Caudate nucleus (tissue), 63 donors: ENCODE measurements at places on chromosomes 3 and 15.

- no peak for DNase-seq
Measured at GRCh38 chr15:40075298-40076044, 33.2 kb downstream of the BMF start.

DNA sequence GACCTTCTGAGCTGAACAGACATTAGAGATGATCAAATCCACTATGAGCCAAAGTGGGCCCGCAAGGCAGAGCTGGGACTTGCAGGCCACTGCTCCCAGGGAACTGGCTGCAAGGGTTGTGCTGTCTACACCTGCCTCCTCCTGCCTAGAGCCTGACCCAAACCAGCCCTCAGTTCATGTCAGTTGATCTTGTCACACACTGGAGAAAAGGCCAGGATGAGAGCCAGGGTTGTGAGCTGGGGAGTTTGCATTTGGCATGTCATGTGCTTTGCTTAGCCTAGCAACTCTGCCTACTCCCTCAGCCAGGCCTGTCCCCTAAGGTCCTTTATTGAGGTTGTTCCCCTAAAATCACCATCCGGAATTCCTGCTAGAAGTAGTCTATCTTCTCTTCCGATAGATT lies 67.8 kb downstream of the RAB11A start:
- DNase-seq: no peak

DNA sequence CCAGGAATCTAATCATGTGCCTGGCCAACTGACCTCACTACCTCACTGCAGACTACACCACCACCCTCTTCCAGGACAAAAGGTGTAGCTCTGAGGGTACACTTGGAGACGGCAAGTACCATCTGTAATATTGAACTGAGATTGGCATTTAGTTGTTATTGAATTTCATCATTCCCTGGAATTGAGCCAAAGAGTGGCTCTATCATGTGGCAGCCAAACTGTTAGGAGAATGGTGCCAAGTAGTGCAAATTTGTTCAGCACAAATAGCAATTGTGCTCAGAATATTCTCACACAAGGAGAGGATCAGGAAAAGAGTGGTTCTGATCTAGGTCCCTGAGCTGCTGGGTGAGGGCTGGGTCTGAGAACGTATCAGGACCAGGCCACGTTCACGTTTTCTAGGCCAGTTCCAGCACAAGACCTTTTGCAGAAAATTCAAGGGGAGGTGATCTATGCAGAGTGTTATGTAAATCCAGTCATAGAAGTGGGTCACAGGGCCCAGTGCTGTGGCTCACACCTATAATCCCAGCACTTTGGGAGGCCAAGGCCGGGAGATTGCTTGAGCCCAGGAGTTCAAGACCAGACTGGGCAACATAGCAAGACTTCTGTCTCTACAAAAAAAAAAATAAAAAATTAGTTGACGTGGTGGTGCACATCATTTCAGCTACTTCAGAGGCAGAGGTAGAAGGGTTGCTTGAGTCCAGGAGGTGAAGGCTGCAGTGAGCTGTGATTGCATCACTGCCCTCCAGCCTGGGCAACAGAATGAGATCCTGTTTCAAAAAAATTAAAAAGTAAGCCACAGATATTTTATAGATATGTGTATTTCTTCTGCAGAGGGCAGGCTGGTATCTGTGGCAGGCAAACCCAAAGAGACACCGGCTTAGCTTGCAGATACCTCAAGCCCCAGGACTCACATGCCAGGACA lies 31.9 kb upstream of the CFAP161 start:
- DNase-seq: no peak

GRCh38 chr15:78831229-78832207 lies 20.3 kb upstream of the ADAMTS7 start:
- DNase-seq: no peak

GRCh38 chr3:153670577-153670976 lies 450.6 kb upstream of the ARHGEF26 start:
- DNase-seq: no peak

DNA sequence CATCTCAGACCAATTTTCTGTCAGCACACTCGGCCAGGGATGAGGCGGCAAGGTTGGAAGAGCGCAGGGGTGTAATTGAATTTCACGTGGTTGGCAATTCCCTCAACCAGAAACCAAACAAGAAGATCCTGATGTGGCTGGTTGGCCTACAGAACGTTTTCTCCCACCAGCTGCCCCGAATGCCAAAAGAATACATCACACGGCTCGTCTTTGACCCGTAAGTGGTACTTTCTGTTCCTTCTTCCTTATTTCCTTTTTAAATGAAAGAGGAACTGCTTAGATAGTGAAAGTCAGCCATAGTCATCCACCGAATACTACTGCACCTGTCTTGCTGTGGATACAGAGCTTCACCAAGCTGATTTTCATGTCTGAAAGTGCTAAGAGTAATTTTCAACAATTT lies 60.1 kb downstream of the SGO1 start:
- no peak for DNase-seq

DNA sequence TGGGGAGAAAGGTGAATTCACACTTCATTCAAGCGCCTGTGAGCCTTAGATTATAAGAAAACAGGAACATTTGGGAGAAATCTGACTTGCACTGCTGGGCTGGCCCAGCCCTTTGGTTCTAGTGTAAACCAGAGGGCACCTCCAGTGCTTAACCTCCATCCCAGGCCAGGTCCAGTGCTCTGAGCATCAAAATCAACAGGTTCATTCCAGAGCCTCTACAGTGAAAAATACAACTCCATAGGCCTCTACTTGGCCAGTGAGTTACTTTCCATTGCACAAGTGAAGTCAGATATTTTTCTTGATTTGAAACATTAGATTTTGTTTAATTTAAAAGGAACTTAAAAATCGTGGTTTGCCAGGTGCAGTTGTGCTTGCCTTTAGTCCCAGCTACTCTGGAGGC lies 3.0 kb downstream of the SNUPN start:
- no peak for DNase-seq

DNA sequence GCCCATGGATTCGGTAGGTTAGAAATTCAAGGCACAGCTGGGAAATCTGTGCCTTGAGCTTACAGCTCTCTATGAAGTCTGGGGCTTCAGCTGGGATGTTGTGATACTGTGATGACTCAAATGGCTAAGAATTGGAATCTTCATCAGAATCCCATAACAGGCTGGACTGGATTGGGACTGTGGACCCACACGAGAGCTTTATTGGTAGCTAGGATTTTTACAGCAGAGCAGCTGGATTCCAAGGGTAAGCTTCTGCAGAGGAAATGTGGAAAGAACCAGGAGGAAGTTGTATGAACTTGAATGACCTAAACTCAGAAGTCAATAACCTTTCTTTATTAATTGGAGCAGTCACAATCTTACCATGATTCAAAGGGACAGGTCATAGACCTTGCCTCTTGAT lies 1187.1 kb downstream of the ROBO1 start:
- no peak for DNase-seq

- DNase-seq: no peak
Measured at GRCh38 chr3:55204417-55204816, 276.6 kb upstream of the LRTM1 start.

DNA sequence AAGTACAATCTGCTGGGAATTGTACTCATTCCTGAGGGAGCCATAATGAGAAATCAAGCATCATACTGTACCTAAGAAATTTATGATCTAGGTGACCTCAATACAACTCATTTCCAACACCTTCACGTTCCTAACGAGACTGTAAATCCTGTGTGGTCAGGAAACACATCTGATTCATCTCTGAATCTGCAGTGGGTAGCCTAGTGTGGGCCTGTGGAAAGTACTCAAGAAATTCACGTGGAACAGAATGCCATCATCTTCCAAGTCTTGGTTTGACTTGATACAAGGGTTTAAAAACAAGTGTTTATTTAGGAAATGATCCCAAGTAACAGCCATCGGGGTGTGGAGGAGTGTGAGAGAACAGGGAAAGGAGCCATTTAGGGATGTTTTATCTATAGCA lies 568.9 kb downstream of the EDEM1 start:
- no peak for DNase-seq

DNA sequence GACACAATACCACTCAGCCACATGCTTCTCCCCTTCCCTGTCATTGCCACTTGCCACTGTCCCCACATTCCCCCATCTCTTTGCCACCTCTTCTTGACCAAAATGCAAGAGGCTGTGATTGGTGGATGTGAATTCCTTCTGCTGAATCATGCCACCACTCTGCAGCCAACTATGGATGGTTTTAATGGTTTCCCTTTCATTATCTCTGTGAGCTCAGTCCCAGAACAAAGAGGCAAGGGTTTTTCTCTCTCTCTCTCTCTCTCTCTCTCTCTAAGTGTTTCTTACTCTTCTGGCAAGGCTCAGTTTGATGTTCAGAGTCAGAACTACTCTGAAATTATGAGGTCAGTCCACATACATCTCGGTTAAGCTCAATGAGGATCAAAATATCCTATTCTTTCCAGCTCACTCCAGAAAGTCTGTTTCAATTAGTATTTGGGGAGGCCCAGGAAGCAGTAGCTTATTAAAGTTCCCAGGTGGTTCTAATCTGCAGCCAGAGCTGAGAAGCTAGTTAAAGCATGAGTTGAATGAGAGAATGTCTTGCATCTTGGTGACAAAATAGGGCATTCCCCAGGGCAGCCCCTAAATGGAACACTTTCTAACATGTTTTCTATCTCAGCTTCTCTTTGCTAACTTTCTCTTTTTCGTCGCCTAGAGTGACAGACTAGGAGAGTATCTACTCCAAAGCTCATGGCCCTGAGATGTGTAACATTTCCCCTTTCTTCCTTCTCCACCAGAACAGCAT lies 8.5 kb upstream of the ILDR1 start:
- DNase-seq: no peak

GRCh38 chr3:185052631-185053030 lies 100.2 kb downstream of the C3orf70 start:
- DNase-seq: no peak

- DNase-seq: no peak
Measured at GRCh38 chr3:192249516-192249915, 477.8 kb downstream of the FGF12 start.

DNA sequence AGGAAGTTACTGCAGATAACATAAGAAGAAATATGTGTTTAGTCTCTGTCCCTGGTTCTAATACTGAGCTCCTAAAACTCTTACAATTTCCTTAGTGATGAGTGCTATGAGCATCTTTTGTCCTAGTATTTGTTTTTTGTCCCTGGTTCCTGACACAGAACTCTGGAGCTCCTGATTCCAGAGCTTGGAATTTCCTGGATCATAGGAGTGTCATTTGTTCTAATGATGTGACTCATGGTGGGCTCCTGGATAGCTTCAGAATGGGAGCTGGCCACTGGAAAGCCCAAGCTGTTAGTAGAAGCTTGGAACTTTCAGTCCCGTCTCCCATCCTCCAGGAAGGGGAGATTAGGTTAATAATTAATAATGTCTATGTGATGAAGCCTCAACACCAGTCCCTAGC lies 98.2 kb downstream of the CNTN6 start:
- no peak for DNase-seq

- no peak for DNase-seq
Measured at GRCh38 chr15:59013246-59013873, 25.9 kb downstream of the RNF111 start.

GRCh38 chr15:67124111-67124510 lies 58.7 kb downstream of the SMAD3 start:
- no peak for DNase-seq

DNA sequence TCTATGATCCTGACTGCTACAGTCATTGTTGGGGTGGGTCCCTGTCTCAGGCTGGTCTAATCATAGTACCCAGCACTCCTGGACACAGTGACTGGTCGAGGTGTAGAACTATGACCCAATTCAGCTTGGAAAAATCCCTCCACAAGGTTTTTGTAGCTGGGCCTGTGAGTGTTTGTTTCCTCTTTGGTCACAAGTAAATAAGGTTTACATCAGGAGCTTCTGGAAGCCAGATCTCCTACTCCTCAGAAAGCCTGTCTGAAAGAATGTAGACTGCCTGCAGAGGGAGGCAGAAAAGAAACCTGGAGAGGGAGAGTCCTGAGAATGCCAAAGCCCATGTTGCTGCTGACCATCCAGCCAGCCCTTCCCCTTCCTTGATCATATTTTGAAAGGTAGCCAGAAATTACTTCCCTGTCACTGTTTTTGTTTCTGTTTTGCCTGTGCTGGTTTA lies 123.2 kb downstream of the RAP2B start:
- no peak for DNase-seq

DNA sequence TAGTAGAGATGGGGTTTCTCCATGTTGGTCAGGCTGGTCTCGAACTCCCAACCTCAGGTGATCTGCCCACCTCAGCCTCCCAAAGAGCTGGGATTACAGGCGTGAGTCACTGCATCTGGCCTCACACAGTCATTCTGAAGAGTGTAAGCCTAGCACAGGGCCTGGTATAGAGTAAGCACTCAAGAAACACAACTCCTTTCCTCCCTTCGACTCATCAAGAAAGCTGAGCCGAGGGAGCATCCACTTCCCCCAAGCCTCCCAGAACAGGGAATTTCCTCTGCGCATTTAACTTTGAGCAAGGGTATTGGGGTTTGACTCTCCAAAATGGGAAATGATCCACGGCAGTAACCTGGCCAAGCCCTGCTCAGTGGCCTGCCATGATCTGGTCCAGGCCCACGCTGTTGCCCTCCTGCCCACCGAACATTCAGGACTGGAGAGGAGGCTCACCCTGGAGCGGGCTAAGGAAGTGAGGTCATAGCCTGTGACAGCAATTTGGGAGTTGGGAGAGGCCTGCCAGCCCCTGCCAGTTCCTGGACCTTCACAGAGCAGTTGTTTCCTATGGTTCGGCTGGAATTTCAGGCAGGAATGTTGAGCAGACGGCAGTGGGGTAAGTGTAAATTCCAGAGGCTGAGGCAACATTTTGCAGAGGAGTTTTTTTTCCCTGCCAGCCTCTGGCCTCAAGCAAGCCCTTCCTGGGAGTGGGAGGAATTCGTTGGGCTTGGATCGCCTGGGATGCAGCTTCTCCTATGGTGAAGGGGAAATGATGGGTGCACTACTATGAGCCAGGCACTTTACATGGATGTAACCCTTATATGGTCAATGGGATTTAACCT lies 21.2 kb upstream of the SMAD3 start:
- no peak for DNase-seq

GRCh38 chr3:29754346-29754745 lies 473.5 kb downstream of the RBMS3 start:
- no peak for DNase-seq
